DMS153 (cell line): ENCODE measurements at places on chromosomes 4 and X.
A peak's percentile ranks its signal among the peaks of the same experiment; 100 is the strongest.

DNA sequence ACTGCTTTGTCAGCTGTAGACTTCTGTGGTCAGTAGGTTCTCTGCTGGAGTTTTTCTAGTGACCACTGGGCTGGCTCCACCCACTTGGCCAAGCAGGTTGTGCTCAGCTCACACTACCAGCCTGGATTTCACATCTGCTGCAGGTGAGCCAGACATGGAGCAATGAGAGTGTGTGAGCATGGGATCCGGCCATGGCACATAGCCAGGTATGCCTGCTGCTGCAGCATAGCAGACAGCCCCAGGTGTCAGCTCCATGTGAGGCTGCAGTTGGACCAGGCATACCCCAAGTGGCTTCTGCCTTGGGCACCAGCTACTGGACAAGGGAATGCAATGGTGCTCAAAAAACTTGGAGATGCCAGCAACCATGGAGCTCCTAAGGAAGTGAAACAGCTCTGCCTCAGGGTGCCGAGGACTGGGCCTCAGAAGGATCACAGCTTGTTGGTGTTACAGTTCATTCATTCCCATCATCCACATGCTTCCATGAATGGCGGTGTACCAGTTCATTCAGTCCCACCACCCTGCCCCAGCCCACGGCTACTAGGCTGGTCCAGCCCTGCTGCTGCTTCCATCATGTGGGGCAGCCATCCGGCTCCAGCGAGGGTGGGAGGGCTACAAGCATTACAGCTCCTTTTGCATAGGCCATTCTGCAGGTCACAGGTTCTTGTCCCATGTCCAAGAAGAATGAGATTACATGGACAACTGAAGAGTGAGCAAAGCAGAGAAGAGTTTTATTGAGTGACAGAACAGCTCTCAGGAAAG, 389.1 kb upstream of the PCDH7 start:
- DNase-seq: no peak

DNA sequence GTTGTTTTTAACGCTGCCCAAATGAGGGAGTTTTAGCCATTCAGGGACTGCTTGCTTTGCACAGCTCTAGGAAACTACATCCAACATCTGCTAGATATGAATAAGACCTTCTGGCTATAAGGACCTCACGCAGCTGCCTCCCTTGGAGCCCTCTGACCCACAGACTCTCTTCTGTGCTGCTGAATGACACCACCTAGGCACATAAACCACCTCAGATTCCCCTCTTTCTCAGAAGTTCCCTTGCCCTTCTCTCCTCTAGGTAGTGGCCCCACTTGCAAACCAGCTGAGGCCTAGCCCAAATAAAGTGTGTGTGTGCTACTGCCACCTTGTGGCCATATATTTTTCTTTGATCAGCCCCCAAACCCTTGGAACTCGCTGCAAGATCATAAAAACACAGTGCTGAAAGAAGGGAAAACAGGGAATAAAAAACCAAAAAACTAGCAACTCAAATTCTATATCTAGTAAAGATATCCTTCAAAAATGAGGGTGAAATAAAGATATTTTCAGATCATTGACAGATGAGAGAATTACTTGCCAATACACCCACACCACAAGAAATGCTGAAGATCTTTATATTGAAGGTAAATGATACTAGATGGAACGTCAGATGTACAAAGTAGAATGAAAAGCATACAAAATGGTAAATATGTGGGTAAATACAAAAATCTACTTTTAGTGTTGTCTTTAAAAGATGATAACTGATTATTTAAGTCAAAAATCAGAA, 265.9 kb downstream of the ADAMTS3 start:
- peak; percentile 5 for DNase-seq

- DNase-seq: no peak
Measured at GRCh38 chr4:56910172-56910967, 2.7 kb downstream of the REST start.

GRCh38 chr4:109441862-109442458, 8.3 kb downstream of the SEC24B start:
- no peak for DNase-seq

- DNase-seq: no peak
Measured at GRCh38 chr4:149050840-149051239, 608.6 kb upstream of the NR3C2 start.

GRCh38 chr4:20086067-20086798, 165.5 kb upstream of the SLIT2 start:
- no peak for DNase-seq

DNA sequence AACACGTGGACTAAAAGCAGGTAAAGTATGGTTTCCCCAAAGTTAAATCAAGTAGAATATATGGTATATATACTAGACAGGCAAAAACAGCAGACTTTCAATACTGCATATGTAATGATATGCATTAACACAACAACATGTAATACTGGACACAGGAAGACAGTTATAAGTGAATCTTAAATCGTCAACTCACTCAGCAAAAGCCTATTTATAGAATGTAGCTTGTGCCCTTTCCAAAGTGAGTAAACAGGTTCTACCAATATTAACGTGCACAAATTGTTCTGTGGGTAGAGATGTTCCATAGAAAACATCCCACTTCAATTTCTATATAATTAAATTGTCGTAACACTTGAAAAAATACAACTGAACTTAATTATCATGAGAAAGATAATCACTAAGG, 30.6 kb downstream of the FAM241A start:
- no peak for DNase-seq

- DNase-seq: peak; percentile 23
Measured at GRCh38 chr4:169009286-169010124, 550 bp downstream of the CBR4 start.

DNA sequence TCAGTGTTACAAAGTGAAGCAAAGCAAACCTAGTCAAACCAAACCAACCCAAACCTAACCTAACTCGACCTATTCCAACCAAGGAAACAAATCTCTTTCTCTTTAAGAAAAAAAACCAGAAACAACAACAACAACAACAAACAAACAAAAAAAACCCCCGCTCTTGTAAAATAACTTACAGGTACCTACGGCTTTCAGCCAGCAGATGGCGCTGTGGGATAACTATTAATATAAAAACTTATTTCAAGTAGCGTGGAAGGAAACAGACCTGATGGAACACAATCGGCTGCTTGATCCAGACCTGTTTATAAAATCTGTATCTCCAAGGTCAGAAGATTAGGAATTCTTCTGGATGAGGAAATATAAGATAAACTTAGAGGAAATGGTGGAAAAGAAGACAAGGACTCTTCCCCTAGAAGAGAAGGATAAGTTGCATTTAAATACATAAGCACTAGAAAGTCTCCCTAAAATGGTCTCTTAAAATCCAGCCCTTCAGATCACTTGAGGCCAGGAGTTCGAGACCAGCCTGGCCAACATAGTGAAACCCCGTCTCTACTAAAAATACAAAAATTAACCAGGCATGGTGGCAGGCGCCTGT, 34.4 kb upstream of the CDKL5 start:
- DNase-seq: peak; percentile 20

- DNase-seq: peak; percentile 12
Measured at GRCh38 chr4:182969651-182970279, 52.6 kb upstream of the DCTD start.

DNA sequence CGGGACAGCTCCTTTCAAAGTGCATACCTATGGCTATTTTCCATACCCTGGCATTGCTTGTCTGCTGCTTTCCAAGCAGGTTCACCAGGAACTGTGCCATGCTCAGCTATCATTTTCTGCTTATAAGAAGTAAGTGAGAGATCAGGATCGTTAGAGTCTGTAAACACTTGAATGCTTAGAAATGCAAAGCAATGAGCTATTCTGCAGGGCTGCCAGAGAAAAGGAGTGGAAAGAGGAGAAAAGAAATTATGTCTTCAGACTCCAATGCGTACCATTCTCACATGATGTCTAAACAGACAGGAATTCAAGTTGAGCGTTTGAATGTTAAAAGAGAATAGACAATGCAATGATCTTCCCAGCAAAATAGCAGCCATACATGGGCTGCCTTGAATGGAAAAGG, 245.5 kb upstream of the SLC7A11 start:
- DNase-seq: no peak
